ENCODE measurements at places on chromosomes 12 and 14. TPM values are rescaled to one million over a fixed set of nuclear protein-coding genes. Genes with fewer than 3 reads are reported as not detected.

The TPPP2 gene
- polyA plus RNA-seq: not detected

The ANO2 gene
- polyA plus RNA-seq: 0.15 TPM

The TAS2R46 gene
- polyA plus RNA-seq: not detected

The ANG gene
- 3.9 TPM for polyA plus RNA-seq

- DNase-seq: no peak
These were observed 324.0 kb downstream of the MED13L start for GRCh38 chr12:115953450-115953849.

DNA sequence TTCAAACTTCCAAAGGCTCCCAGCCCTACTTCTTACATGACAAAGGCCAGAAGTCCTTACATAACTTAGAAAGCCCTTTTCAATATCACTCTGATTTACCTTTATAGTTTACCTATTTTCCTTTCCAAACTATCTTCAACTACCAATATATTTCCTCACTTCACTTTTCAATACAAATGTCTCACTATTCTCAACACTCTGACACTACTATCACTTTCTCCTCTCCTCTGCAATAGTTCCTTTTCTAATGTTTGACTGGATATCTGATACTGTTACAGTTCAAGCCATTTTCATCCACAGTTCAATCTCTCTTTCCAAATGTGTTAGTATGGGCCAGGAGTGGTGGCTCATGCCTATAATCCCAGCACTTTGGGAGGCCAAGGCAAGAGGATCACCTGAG, 3.3 kb downstream of the SARNP start:
- no peak for DNase-seq

- DNase-seq: no peak
These were observed 333.8 kb downstream of the KCNH5 start for GRCh38 chr14:62711351-62712023.

The CDKN1B gene
- 21.4 TPM for polyA plus RNA-seq

DNA sequence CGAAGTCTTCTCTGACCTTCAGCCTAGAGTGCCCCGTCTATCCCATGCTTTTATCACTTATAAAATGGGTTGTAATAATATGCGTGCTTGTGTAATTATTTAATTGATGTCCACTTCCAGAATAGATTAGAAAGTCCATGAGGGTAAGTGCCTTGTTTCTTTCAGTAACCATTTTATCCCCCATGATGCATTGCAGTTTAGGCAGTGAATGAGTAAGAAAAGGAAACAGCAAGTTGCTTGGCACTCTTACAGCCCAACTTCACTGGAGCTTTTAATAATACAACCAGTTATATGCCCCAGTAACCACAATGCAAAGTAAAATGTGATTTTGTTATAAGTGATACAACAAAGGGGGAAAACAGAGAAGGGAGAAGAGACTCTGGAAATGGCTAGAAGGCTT, 287.3 kb downstream of the MED13L start:
- DNase-seq: no peak

The NT5DC3 gene
- polyA plus RNA-seq: 4.7 TPM

DNA sequence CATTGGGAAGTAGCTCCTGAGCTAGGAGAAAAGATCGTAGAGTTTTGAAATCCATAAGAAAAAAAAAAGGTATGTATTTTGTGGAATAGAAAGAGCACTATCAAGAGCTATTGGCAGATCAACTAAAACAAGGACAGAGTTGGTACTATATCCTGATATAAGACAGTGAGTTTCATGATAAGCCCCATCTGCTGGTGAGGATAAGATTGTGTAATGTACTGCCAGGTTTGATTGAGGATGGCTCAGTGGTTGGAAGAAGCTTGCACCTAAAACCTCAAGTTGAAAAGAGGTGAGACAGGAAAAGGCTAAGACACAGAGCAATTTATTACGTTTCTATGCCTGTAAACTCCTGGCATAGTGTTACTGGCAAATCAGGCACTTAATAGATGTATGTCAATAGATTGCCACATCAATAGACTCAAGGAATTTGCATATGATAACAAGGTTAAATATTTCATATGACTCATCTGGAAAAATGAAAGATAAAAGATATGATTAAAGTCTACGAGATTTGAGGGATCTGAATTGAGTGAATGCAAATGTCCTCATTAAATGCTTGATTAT, 525.6 kb downstream of the FLRT2 start:
- peak; percentile 3 for DNase-seq

The LRTM2 gene
- not detected for polyA plus RNA-seq

DNA sequence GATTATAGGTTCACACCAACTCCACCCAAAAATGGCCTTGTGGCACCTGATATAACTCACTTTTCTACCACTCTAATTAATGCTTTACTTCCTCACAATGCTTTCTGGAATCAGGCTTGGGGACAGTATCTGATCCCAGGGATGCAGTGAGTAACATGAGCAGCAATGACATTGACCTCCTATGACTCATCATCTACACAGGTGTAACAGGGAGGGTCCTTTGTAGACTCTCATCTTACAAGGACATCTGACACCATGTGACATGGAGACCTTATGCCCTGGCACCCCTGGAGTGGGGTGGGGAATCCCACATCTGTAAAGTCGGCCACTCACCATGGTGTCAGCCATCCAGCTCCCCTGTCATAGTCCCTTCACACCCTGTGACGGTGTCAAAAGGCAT, 586.4 kb downstream of the MED13L start:
- DNase-seq: no peak

DNA sequence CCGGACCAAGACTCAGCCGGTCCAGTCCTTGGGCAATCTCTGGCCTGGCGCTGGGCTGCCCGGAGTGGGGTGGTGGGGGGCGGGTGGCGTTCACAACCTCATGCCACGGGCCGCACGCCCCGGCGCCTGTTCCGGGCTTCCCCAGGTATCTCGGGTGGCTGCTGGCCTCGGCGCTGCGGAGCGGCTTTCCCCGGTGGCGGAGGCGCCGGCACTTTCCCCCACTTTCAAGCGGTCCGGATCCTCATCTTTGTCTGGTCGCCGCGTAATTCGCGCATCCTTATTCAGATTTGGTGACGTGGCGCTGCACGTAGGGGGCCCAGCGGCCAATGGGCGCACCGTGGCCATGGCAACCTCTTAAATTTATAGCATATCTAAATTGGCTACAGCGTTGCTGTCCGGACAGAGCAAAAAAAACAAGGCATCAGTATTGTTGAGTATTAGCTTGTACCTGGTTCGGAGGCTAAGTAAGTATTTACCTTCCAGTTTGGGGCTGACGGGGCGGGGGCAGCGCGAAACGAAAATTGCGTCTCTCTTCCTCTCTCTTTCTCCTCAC, at the start of gene LHX5:
LHX5 (minus strand) TSS at position 253 of the 553 bp plus-strand sequence. CDS start 373 bp downstream, outside the sequence.
- no peak for DNase-seq

The FOXG1 gene
- polyA plus RNA-seq: 0.01 TPM
